ENCODE measurements at places on chromosomes 7 and 10.

DNA sequence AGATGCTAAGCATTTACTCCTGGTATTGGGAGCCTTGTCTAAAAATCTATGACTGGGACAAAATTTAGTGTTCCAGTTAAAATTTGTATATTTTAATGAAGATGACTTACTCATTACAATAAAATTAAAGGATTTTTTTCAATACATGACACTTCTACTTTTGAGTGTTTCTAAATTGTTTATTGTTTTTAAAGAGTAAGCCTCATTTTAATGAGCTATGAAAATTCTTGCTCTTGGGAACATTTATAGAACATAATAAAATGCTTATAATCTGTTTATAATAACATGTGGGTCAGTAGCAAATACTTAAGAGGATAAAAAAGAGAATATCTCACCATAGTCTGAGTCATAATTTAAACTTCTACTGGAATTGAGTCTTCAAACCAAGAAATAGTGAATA is 149.5 kb downstream of the PLCE1 start:
- no peak for DNase-seq

- no peak for DNase-seq
Measured at GRCh38 chr7:8070451-8071180, 102.0 kb downstream of the GLCCI1 start.

DNA sequence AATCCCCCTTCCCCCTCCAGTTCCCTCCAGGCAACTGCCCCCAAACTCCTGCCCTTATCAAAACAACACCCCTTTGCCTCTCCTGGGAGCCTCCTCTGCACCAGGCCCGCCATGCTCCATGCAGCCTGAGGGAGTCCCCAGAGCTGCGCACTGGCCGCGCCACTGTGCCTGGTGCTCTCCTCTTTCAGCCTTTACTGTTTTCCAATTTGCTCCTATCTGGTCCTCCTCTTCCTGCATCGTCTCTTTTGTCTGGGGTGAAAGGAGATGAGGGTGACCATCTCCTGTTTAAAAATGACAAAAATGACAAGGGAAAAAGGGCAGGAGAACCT is 165.8 kb upstream of the ADCY1 start:
- no peak for DNase-seq

DNA sequence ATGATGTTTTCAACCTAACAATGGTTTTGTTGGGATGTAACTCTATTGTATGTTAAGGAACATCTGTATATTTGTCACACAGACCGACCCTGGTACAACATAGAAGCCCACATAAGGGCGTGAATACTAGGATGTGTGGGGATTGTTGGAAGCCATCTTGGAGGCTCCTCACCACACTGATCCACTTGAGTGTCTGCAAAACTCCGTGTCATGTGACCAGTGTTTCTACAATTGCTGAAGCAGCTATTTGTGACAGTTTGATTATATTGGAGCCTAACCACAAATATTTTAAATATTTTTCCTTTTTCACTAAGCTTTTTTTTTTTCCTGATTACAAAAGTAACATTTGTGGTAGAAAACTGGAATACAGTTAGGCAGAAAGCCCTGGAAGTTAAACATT is 27.9 kb downstream of the RALA start:
- DNase-seq, result no peak
